ENCODE measurements at places on chromosomes 7 and 10. TPM values are rescaled to one million over a fixed set of nuclear protein-coding genes. Genes with fewer than 3 reads are reported as not detected.

Gene PRF1
- total RNA-seq, result 0.44 TPM

Gene FXYD4
- not detected for total RNA-seq

DNA sequence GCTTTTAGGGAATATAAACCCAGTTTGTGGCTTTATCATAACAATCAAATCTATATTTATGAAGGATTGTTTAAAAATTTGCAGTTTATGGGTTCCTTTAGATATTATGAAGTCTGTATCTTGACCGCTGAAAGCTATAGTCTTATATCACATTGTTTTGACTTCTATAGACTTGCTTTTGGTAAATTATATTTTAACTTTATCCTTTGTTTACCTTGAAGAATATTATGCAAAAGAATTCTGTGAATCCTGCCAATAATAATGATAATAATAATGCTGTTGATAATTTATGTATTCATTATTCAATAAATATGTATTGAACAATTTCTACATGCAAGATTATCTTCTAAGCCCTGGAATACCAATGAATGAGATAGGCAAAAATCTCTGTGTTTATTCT lies 101.9 kb upstream of the MTPN start:
- H3K36me3 ChIP-seq, result no peaks in the 10 kb centered on the region
- H3K27me3 ChIP-seq, result no peaks in the 10 kb centered on the region
- H3K4me3 ChIP-seq, result no peak overlapping the region

- no peaks in the 10 kb centered on the region for H3K27me3 ChIP-seq
- peak overlapping the region; percentile 57 for H3K27ac ChIP-seq
- H3K4me1 ChIP-seq, result no peaks in the 10 kb centered on the region
- peak; percentile 21 for DNase-seq
- no peaks in the 10 kb centered on the region for H3K36me3 ChIP-seq
Measured at GRCh38 chr7:88431882-88432281, 125.2 kb upstream of the STEAP4 start.
